HFFc6 (cell line): ENCODE measurements at places on chromosomes 13 and 19. TPM values are rescaled to one million over a fixed set of nuclear protein-coding genes. Genes with fewer than 3 reads are reported as not detected.
A peak's percentile ranks its signal among the peaks of the same experiment; 100 is the strongest.

The CCL25 gene
- not detected in 3 replicates for total RNA-seq

The SBSN gene
- total RNA-seq, result 0.79 to 2.6 TPM (median 1.8 TPM) in 3 replicates

- no peak for DNase-seq
Observed at GRCh38 chr19:403221-404027, 5.5 kb downstream of the C2CD4C start.

DNA sequence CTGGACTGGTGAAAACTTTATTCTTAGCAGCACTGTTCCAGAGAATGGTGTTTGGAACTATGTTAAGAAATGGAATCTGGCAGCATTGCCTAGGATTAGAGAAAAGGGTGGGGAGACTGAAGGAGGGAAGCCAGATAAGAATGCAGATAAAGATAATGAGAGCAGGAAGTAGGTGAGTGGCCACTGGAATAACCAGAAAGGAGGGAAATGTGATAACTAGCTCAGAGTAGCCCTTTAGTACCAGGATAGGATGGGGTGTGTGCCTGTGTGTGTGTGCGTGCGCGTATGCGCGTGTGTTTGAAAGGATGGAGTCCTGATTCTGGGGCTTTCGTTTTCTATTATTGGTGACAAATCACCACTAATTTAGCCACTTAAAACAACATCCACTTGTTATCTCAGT, 33.4 kb upstream of the FRY start:
- no peak for DNase-seq

- DNase-seq, result peak; percentile 77
Observed at GRCh38 chr13:30898678-30899241, 7.3 kb upstream of the MEDAG start.

- DNase-seq, result peak; percentile 83
Observed at GRCh38 chr13:113499936-113500335, 9.4 kb upstream of the DCUN1D2 start.

- DNase-seq, result no peak
Observed at GRCh38 chr19:11169896-11170678, 14.5 kb upstream of the SPC24 start.

GRCh38 chr13:99476648-99477047, 24.6 kb upstream of the TM9SF2 start:
- DNase-seq, result no peak

- no peak for DNase-seq
Observed at GRCh38 chr19:29787281-29787680, 24.5 kb upstream of the CCNE1 start.
